H1 (cell line): ENCODE measurements at places on chromosomes 7 and 10. TPM values are rescaled to one million over a fixed set of nuclear protein-coding genes. Genes with fewer than 3 reads are reported as not detected.

The ERCC6 gene
- 11.9 and 15.8 TPM in 2 replicates for total RNA-seq

The NUTM2B gene
- total RNA-seq, result 0.17 and 0.44 TPM in 2 replicates

The CLEC5A gene
- not detected in 2 replicates for total RNA-seq

DNA sequence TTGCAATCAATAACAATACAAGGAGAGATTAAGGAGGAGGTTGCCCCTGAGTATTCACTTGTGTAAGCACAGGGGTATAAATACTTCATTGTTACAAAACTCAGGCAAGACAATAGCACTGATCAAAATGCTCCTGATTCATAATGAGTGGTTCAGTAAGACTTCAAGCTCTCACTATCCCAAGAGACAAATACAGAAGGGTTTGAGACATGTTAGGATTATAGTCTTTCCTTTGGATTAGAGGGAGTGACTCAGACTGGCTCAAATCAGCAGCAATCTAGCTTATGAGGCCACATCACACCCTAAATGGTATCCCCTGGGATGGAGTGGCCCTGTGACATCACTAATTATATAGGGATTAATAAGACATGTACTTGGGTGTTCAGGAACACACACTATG is 167.2 kb upstream of the HGF start:
- no peaks in the 10 kb centered on the region for H3K27me3 ChIP-seq
- no peaks in the 10 kb centered on the region for H3K36me3 ChIP-seq
- H3K4me1 ChIP-seq, result no peaks in the 10 kb centered on the region

- no peak overlapping the region for H3K4me3 ChIP-seq
- H3K27ac ChIP-seq, result no peak overlapping the region
- H3K4me1 ChIP-seq, result no peaks in the 10 kb centered on the region
- no peaks in the 10 kb centered on the region for H3K27me3 ChIP-seq
- no peaks in the 10 kb centered on the region for H3K36me3 ChIP-seq
Observed at GRCh38 chr10:32239769-32240168, 107.2 kb downstream of the EPC1 start.

DNA sequence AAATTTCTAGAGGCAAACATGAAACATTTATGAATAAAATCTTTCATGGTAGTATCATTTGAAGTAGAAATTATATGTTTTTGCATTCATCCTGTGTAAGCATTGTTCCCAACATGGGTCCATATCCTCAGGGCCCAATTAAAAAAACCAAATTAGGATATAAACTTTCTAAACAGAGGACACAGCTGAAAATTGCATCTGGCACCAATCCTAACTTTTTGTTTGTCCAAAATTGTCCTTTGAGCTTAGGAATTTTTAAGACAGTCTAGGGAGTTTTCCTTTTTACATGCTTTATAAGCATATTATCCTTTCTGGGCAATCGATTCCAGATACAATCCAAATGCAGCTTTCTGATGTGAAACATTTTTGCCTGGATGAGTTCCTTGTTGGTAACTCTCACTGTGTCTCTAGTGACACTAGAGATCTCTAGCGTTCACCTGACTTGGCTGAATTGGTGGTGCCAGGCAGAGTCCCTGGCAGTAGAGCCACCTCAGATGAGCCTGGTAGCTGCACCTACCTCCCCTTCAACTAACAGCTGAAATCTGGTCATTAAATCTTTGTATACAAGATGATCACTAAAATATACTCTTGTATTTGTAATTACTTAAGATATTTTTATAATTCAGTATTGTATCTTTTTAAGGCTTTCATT is 137.6 kb upstream of the SAMD8 start:
- no peak overlapping the region for H3K27ac ChIP-seq
- no peak for DNase-seq
- no peak overlapping the region for H3K4me3 ChIP-seq
- H3K27me3 ChIP-seq, result no peaks in the 10 kb centered on the region
- H3K4me1 ChIP-seq, result no peaks in the 10 kb centered on the region

The SPDYE1 gene
- total RNA-seq, result not detected in 2 replicates

The ATRNL1 gene
- 17.6 and 18.4 TPM in 2 replicates for total RNA-seq
